ENCODE measurements at places on chromosomes 11 and 22.
A peak's percentile ranks its signal among the peaks of the same experiment; 100 is the strongest.

DNA sequence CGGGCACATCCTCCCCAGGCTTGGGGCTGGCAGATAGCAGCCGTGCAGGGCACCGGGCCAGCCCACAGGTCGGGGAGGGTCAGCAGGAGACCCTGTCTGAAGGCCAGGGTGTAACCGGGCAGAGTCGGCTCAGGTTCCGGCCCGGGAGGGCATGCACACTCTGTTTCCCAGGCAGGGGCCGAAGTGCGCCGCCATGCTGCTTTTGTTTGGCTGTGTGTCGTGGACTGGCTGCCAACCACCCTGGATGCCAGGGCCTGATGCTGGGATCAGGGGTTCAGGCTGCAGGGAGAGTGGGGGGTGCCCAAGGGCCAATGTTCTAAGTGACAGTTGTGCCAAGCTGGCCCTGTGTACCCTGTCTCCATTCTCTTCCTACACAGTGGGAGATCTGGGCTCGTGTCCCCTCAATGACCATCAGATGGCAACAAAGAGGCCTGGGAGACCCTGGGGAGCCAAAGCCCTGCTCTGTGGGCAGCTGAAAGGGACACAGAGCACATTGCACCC, 120.9 kb upstream of the B3GAT1 start:
- DNase-seq = no peak

DNA sequence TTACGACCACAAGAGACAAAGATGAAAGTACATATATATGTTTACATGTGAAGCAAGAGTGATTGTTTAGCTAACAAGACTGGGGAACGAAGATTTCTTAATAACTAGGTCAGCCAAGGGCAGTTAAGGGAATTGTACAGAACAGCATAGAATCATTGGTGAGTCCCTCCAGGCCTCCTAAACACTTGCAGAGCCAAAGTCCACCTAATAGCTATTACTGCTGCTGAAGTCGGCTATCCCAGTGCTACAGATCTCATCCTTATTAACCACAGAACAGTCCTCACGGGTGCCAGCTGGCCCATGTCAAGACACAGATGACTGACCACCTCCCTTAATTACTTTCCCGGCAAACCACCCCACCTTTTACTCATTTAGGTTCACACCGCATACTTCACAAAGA, 68.5 kb upstream of the OPCML start:
- DNase-seq = no peak

GRCh38 chr11:86877503-86877902, 77.2 kb downstream of the PRSS23 start:
- DNase-seq = no peak

DNA sequence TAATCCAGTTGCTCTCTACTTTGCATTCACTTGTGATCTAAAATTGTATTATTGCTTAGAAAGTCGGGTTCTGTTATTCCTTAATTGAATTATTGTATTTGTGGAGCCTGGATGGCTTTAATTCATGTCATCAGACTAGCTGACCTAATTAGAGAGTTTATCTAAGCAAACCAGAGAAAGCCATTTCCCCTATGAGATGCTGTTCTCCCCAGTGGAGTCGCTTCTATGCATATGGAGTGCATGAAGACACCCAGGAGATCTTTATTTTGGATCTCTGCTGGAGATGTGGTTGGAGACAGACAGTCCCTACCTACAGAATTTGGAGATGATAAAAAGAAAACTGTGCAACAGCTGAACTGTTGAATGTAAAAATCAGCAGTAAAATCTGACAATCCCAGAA, 45.2 kb upstream of the MYO18B start:
- DNase-seq = no peak

DNA sequence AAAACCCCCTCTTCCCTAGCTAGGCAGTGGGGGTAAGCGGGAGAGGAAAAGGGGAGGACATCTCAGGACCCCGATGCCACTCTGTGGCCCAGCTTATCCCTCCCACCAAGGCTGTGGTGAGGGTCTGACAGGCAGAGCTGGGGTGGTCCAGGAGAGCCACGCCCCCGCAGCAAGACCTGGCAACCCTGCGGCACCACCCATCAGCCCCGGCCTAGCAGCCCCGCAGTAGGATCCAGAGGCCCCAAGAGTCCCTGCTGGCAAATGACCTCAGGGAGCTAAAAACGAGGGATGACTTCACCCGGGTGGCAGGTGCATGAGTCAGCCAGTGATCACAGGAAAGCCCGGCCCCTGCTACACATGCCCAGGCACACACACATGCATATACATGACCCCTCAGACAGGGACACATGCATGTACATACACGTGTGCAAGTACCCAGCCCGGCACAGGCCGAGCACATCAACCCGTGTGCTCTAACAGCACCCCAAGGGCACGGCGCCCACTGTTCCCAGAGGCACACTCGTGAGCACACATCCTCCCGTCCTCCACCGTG, 32.3 kb downstream of the ARVCF start:
- DNase-seq = no peak

- no peak for DNase-seq
These were observed 236.3 kb upstream of the SORL1-AS1 start for GRCh38 chr11:121688860-121689614.

DNA sequence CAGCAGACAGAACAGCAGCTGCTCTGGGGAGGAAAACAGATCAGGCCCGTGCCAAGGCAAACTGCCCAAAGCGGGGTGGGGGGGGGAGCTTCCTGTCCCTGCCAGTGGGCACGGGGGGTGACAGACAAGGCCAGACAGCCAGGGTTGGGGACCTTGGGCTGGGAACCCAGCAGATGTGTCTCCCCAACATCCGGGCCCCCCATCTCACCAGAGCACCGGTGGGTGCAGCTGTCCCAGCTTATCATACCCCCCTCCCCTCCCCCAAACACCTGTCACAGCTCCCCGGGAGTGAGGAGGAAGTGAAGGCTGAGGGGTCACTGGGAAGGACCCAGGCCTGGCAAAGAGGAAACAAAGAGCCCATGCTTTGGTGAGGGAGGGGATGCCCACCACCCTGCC, 1.3 kb downstream of the PPP1R14B start:
- DNase-seq = no peak

DNA sequence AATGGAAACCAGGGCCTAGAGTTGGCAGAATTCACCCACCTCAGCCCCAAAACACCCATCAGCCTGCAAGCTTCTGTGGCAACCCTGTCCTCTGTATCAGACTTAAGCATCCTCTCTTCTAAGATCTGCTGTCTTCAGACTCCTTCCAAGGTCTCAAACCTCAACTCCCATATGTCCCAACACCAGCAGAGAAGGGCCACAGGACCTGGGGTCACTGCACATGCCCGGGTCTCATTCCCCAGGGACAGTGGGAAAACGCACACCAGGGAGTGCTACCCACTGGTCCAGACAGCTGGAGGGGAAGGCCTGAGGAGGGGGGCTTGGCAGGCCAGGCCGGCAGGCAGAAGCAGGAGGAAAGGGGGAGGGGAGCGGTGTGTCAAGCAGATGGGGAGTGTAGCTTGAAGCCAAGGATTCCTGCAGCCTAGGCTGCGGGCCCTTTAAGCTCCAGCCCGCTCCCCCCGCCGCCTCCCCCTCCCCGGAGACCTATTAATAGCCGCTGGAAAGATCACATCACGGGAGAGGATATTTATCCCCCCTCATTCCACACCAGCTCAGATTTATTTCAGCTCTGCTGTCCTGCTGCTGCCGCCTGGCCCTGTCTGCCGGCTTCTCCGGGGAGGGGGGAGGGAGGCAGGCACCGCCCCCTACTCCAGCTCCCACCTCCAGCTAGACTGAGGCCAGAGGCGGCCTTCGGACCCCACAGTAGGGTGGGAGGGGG, 16.7 kb downstream of the BCL9L start:
- peak; percentile 31 for DNase-seq

DNA sequence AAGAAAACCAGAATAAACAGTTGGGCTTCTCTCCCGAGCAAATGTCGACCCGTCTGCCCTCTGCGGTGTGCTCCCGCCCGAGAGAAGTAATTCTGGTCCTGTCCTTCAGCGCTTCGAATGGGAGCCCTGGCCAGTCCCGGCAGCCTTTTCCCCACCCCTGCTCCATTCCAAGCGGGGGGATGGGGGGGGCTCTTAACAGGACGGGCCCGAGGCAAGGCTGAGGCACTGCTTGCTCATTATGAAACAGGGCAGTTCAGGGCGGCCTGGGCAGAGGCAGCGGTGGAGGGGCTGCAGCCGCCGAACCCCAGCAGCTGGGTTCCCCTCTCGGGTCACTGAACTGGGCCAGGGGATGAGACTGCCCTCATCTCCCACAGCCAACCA, 9.1 kb downstream of the BACE1-AS start:
- DNase-seq = no peak

- no peak for DNase-seq
These were observed 24.3 kb upstream of the SMCO4 start for GRCh38 chr11:93567401-93567895.

- DNase-seq = peak; percentile 35
These were observed 49.7 kb downstream of the TRIOBP start for GRCh38 chr22:37746366-37747079.

DNA sequence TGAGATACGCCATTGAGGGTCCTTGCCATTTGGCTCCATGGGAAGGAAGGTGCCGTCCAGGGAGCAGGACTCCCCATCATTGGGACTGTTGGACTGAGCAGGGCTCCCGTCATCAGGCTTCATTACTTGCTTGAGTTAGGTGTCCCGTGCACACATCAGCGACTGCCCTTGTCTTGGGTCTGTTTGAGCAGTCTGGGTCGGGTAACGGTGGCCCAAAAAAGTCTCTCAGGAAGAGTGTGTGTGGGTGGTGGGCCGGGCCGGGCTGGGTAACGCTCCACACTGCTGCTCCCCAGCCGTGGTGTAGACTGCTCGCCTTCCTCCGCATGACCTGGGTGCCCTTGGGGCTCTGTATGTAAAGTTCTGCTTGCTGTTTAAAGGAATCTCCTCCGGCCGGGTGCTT, 293.5 kb downstream of the TBC1D22A start:
- DNase-seq = no peak

GRCh38 chr11:103901656-103902055, 134.8 kb upstream of the DDI1 start:
- no peak for DNase-seq

- no peak for DNase-seq
These were observed 693.6 kb downstream of the TBC1D22A start for GRCh38 chr22:47456031-47456430.

Measured in B cell (primary cell).